A172 (cell line): ENCODE measurements at places on chromosomes 1 and 21.

- peak; percentile 50 for DNase-seq
These were observed 58.9 kb downstream of the RHOU start for GRCh38 chr1:228794173-228794572.

GRCh38 chr1:204431310-204432184, 19.9 kb upstream of the PPP1R15B start:
- peak; percentile 72 for DNase-seq

- DNase-seq = no peak
These were observed 455.3 kb downstream of the KCNT2 start for GRCh38 chr1:196152975-196153374.

DNA sequence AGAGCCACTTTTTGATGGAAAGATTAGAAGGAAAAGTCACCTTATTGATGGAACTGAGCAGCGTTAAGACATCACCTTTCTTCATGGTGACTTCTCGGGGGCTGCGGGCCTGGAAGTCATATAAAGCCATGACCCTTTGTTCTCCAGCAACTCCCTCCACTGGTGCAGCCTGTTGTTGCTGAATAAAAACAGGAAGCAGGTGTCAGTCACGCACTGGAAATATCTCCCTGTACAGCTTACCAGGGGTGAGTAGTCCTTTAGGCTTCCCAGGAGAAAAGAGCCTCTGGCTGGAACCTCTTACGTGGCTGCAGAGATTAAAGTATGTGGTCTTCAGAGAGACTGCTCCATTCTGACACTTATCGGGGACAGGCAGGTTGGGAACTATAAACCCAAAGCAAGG, 31.9 kb downstream of the SPTA1 start:
- no peak for DNase-seq

DNA sequence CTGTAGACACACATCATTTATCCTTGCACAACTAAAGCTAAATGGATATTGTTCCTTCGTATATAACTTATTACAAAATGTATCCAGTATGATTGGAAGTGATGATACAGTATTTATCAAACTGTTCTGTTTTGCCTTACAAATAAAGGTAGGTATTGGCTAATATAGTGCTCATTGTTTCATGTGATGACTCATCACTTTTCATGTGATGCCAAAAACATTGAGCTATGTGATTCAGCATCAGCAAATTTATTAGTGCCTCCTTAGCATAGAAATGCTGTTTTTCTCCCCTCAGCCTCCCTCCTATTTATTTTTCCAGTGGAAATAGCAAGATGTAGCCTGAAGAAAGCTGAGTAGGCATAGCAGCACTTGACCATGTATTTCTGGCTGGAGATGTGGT, 228.6 kb upstream of the LYPLAL1 start:
- DNase-seq = peak; percentile 40

- no peak for DNase-seq
These were observed 407.8 kb downstream of the DUSP10 start for GRCh38 chr1:221334062-221334461.

- no peak for DNase-seq
These were observed 3.9 kb upstream of the TMPRSS2 start for GRCh38 chr21:41511858-41512257.

DNA sequence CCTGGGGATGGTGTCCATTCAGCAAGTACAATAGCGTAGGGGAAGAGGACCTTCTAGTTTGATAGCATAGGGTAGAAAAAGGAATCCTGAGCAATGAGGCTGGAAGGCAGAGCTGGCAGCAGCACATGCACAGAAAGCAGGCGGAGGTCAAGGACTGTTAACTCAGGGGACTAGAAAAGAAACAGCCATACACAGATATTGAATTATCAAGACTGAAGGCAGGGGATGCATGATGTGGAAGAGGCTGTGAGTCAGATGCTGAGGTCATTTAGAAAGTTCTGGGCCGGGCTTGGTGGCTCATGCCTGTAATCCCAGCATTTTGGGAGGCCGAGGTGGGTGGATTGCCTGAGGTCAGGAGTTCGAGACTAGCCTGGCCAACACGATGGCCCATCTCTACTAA, 65.6 kb downstream of the OPTC start:
- DNase-seq = peak; percentile 68

DNA sequence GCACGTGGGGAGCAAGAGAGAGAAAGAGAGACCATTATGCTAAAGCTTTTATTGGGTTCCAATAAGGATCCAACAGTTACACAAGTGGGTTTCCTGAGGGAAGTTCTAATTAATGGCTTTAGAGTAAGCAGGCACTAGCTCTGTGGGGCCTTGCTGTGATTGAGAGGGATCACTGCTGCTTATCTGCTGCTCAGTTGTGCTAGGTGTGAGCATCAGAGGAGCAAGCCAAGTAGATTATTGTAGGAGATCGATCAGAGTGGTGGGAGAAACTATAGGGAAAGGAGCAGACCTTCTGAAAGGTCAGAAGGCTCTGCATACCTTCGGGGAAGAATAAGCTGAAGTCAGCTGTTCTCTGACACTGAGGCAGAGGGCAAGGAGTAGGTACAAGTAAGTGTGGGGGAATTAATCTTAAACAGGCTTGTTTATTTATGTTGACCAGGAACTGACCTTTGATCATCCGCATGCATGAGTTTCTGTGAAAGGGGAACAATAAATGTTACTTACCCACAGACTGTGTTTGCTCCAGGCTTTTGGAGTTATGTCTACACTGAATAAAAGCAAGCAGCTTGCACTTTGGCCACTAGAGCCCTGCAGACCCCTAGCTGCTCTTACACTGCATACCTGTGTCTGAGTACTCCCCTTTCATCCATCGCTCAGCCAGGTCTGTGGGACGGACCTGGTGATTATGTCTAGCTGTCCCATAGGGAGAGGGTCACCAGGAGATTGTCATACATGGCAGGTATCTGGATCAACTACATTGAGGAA, 89.7 kb downstream of the TNNI3K start:
- no peak for DNase-seq

DNA sequence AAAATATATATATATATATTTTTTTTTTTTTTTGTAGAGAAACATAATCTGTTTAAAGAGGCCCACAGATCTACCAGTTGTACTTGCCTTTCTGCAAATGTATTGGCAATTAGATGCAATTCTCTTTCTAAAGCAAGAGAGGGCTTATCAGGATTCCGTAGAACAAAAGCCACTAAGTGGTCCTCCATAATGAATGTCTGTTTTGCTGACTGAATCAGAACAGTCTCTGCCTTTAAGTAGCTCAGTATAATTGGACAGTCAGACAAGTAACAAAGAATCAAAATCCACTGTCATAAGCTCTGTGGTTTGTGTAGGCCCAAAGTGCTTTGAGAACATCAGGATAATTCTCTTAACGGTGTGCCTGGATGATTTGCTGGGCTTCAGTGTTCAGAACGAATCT, 17.3 kb downstream of the SARS1 start:
- no peak for DNase-seq

DNA sequence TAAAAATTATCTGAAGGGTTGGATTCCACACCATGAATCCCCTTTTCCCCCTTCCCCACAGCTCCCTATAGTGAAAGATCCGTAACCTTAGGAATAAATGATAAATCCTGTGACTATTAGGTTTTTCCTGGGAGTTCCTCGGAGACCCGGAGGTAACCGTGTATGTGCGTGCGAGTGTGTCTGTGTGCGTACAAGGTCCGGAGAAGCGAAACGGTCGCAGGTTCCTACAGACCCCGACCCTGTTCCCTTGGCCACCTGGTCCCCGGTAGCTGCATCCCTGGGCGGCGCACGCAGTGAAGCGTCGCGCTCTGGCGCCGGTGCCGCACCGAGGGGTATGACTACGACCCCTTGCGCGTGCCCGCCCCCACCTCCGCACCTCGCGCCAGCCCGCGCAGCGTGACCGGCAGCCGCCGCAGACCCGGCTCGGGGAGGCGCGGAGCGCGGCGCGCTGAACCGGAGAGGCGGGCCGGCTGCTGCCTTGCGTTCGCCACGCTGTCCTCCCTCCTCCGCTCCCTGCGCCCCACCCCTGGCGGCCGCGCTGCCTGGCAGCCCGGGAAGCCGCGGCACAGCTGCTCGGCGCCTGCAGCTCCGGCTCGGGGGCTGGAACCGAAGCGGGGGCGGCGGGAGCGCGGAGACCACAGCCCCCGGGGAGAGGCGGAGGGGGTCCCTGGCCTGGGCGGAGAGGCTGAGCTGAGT, at the start of gene AK5:
AK5 (plus strand) TSS at position 529 of the 696 bp plus-strand sequence. CDS start 295 bp downstream, outside the sequence.
- no peak for DNase-seq

- DNase-seq = peak; percentile 75
These were observed 98.9 kb downstream of the TNFSF18 start for GRCh38 chr1:172951730-172952365.

DNA sequence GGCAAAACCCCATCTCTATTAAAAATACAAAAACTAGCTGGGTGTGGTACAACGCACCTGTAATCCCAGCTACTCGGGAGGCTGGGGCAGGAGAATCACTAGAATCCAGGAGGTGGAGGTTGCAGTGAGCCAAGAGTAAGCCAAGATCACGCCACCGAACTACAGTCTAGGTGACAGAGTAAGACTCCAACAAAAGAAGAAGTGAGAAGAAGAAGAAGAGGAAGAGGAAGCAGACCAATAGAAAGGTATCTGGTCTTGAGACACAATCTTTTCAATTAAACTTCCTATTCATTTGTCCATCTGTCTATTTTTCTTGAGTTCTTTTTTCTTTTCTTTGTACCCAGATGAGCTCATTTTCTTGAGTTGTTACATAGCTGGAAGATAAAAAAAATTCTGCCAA, 55.7 kb upstream of the ACADM start:
- DNase-seq = no peak

- DNase-seq = peak; percentile 68
These were observed 2.4 kb upstream of the FCGR2A start for GRCh38 chr1:161502641-161503393.

DNA sequence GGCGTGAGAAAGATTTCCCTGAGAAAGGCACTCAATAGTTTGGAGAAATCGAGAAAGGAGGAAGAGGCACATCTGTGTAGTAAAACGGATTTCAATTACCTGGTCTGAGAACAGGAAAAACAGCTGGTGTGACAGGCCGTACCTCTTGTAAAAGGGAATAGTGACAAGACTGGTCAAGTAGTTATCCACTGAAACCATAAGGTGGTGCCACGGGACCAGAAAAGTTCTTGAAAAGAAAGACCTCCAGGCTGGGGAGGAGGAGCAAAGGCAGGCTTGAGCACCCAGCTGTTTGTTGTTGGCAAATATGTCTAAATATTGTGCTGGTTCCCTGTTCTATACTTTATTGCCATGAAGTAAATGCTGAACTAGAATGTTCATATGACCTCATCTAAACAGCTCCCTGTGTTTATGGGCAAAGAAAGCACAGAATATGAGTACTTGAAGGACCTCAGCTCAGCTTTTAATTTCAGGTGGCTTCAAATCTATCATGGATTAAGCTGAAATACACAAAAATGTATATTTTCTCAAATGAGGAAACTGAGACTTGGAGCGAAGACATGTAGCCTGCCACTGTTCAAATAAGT, 4.0 kb downstream of the HAO2 start:
- DNase-seq = peak; percentile 22

- DNase-seq = no peak
These were observed 310.9 kb downstream of the SIPA1L2 start for GRCh38 chr1:232319072-232319471.

DNA sequence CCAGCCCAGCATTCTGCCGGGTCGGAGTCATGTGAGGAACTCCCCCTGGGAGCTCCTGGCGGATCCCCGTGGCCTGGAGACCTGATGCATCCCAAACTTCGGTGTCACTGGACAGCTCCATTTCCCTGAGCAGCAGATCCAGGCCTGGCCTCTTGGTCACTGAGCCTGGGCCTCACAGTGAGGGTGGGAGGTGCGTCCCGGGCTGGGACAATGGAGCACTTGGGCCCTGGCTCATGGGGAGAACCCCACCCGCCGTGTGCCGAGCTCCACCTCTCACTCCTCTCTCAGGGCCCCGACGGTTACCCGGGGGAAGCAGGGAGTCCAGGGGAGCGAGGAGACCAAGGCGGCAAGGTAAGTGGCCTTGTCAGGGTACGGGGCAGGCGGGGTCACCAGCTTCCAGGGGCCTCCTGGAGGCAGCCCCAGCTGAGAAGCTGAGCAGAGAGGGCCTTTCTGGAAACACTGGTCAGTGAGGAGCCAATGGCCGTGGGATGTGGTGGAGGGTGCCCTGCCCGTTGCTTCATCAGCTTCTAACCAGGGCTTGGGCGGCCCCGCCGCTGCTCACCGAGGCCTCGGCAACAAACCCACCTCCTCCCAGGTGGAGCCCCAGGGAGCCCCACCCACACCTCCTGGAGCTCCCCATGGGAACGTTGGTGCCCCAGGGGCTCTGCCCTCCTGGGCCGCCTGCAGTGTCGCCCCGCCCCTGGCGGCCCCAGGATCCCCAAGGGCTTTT, 19.8 kb downstream of the COL6A2 start:
- DNase-seq = no peak

GRCh38 chr1:220803401-220804201, 16.9 kb downstream of the MTARC1 start:
- DNase-seq = no peak

DNA sequence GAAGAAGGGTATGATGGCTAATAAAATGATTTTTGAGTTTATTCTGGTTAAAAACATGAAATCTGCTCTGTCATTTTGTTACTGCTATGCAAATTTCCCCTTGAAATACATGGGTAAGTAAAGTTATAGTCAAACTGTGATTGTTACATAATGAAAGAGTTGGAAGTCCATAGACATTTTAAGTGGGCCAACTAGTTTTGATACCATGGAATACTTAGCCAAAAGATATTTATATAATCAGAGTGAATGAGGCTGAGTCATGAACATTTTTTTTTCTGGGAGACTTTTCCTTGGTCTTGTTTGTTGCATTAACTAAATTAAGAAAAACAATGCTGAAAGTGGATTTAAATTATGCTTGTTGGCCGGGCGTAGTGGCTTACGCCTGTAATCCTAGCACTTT, 58.2 kb upstream of the MPC2 start:
- no peak for DNase-seq

DNA sequence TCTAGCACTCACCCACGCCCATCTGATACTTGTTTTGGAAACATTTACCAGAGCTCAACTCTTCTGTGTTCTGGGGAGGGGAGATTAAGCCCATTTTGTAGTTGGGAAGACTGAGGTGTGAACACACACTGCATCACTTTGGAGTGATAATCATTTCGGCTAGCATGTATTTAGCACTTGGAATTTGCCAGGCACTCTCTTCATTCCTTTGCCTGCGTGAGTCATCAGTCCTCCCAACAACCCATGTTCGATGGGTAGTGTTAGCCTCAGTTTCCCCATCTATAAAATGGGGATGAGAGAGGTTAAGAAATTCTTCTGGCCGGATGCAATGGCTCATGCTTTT, 182.8 kb upstream of the TMEM51 start:
- no peak for DNase-seq

- no peak for DNase-seq
These were observed 14.5 kb upstream of the PRDM16 start for GRCh38 chr1:3054474-3054873.

DNA sequence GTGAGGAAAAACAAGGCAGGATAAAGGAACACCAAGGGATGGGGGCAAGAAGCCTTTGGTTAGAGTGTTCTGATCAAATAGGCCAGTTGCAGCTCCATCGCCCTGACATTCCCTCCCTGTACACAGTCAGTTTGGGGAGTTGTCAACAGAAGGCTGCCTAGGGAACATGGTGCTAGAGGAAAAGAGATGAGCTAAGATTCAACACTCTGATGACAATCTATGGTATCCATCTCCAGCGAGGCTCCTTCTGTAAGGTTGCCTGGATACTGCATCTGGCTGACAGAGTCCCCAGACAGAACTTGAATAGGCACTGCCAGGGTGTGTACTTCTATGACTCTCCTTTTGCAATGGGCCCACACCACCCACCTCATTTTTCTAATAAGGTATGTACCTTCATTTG, 11.2 kb upstream of the SLAMF9 start:
- DNase-seq = no peak

- DNase-seq = no peak
These were observed 2.1 kb upstream of the TDRD5 start for GRCh38 chr1:179589509-179589908.

- peak; percentile 90 for DNase-seq
These were observed 2.3 kb upstream of the MXRA8 start for GRCh38 chr1:1360506-1361169.
